ENCODE measurements at places on chromosomes 5 and 9.

- DNase-seq = no peak
Observed at GRCh38 chr5:89282554-89283510, 399.8 kb upstream of the MEF2C start.

DNA sequence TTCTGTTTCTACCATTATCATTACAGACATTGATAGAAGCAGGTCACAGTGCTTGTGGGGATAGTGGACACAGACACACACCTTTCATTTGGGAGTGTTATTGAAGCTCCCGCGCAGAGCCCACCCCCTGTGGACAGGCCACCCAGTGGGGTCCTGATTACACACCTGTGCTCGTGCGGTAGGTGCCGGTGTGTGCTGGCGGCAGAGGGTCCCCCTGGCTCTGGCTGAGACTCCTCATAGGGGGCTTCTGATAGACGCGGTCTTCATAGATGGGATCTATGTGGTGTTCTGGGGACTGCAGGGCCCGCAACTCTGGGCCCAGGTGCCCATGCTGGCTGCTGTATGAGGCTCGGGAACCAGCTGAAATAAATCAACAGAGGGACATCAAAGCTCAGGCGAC, 539.7 kb downstream of the CTNND2 start:
- DNase-seq = no peak

DNA sequence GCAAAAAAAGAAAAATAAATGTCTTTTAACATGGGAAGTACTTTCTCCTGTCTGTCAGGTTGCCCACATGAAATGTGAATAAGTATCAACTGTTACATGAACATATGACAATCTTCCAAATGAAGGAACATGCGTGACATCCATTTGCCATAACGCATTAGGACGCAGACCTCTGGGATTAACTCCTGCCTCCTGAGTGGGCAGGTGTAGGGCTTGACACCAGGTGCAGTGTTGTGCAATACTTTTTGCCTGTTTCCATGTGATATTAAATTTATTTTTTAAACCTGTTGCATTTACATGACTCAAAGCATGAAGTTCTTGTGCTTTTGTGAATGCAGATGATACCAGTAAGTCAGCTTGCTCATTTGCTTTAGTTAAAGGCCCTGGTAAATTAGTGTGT, 8.7 kb upstream of the TMEM141 start:
- DNase-seq = no peak

- DNase-seq = no peak
Observed at GRCh38 chr5:128422612-128423011, 115.4 kb downstream of the FBN2 start.

DNA sequence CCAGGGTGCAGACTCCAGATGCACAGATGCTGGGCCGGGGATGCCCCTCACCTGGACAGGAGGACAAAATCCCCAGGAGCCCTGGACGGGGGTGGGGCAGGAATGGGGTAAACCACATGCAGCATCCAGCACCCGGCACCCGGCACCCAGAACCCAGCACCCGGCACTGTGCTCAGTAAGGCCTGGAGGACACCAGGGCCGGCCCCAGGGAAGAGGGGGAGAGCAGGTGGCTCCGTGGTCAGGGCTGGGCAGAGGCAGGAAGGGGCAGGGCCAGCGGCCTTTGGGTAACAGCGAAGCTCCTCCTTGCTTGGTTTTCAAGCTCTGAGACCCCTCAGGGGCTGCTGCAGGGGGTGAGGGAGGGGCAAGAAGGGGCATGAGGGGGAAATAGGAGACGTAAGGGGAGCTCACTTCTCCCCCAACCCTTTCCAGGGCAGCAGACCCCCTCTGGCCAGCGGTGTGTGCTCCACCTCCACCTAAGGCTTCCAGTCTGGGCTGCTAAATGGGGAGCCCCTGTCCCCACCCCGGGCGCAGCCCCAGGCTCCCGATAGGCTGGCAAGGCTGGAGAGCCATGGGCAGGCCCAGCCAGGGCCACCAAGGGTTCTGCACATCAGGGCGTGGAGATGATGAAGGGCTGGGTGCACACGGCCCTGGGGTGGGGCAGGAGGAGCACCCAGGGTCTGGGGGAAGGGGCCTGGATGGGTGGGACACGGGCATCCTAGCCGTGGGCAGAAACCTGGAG, 17.8 kb upstream of the SLC6A19 start:
- DNase-seq = peak; percentile 66

GRCh38 chr9:133120501-133121197, 391 bp downstream of the RALGDS start:
- DNase-seq = no peak

DNA sequence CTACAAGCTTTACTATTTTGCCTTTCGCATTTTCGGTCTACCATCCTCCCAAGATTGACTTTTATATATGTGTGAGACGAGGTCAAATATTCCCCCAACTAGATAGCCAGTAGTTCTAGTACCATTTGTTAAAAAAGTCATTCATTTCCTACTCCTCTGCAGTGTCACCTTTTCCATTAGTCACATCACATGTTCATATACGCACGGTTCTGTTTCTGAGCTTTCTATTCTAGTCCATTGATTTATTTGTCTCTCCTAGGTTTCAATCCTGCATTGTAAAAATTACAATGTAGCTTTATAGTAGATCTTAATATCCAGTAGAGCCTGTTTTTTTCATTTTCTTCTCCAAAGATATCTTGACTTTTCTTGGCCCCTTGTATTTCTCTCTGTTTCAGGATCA, 528.7 kb upstream of the TRPC7 start:
- no peak for DNase-seq

GRCh38 chr9:5188060-5188984, 2.9 kb upstream of the INSL6 start:
- DNase-seq = peak; percentile 26

Measured in RWPE2 (cell line).